ENCODE measurements at places on chromosomes 6 and 20. TPM values are rescaled to one million over a fixed set of nuclear protein-coding genes. Genes with fewer than 3 reads are reported as not detected.

Gene SASH1
- total RNA-seq, result 6.1 TPM

Gene CYP21A2
- total RNA-seq, result not detected

Gene MACROD2
- total RNA-seq, result 0.26 TPM

Gene RFX6
- not detected for total RNA-seq

Gene OR2J3
- not detected for total RNA-seq

GRCh38 chr6:139679516-139680179, 305.2 kb upstream of the CITED2 start:
- DNase-seq, result no peak

GRCh38 chr20:51183451-51183850, 160.5 kb upstream of the KCNG1 start:
- no peak for DNase-seq

DNA sequence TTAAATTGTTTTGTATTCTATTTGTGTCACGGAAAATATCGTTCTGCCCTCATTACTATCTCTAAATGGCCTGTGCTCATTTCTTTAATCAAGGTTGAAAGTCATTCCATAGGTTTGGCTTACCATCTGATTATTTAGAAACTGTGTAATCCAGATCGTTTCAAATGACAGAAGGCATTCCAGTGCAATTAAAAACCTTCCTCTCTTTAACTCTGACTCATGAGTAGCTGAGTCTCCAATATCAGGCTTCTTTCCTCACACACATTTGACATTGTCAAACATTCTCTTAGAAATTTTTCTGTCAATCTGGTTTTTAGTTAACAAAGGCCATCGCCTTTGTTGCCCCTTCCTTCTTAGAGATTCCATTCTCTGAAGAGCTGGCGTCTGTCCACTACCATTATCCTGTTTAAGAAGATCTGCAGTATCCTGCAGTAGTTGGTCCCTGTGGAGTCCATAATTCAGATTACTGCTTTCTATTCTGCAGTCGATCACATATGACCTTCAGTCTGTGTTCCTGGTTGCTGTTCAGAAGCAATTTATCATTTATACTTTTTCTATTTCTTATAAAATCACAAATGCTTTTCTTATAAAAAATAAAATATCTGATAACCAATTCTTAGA, 3.9 kb upstream of the TRDN start:
- DNase-seq, result no peak

DNA sequence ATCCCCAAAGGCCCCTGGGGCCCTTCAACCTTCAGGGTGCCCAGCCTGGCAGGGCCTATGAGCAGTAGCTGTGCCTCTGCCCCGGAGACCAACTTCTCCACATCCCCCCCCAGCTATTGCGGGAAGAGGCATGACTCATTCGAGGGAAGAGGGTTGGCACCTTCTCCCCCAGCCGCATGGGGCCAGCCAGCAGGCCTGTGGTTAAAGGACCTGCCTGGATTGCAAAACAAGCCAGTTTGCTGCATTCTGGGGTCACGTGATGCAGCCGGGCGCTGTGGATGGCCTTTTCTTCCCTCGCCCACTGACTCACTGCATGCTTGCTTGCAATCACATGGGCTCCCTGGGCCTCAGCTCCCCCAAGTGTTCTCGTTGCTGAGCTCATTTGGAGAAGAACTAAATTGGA, 182.5 kb downstream of the MAFB start:
- DNase-seq, result peak; percentile 88

DNA sequence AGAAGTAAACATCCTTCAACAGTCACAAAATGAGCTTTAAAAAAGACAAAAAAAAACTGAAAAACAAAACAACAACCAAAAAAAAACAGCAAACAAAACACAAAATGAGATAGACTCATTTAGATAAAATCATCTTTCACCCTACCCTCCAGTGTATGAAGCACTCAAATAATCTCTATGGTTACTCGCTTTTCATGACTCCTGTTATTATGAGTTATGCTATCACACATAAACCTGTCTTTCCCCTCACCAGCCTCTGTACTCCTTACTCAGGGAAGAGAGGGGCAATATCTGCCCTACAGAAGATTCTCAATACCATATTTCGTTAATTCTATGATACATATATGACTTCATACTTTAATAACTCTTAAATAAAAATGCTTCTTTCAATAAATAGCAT, 158.2 kb downstream of the TPBG start:
- DNase-seq, result no peak

- no peak for DNase-seq
These were observed 71.9 kb upstream of the RREB1 start for GRCh38 chr6:7035837-7036249.

GRCh38 chr20:45427236-45428149, 11.6 kb downstream of the PIGT start:
- DNase-seq, result no peak

DNA sequence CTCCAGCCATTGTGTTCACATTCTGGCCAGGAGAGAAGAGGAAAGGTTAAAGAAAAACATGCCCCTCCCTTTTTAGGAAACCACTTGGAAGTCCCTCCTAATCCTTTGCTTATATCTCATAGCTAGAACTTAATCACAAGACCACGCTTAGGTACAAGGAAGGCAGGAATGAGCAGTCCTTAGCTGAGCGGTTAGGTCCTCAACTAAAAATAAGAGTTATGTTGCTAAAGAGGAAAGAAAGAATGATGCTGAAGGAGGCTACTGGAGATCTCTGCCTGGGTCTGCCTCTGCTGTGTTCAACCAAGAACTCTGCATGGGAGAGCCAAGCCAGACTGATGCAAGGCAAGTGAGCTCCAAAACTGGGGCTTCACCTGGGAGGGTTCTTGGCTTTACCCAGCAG, 11.6 kb upstream of the ARFGEF2 start:
- DNase-seq, result no peak

DNA sequence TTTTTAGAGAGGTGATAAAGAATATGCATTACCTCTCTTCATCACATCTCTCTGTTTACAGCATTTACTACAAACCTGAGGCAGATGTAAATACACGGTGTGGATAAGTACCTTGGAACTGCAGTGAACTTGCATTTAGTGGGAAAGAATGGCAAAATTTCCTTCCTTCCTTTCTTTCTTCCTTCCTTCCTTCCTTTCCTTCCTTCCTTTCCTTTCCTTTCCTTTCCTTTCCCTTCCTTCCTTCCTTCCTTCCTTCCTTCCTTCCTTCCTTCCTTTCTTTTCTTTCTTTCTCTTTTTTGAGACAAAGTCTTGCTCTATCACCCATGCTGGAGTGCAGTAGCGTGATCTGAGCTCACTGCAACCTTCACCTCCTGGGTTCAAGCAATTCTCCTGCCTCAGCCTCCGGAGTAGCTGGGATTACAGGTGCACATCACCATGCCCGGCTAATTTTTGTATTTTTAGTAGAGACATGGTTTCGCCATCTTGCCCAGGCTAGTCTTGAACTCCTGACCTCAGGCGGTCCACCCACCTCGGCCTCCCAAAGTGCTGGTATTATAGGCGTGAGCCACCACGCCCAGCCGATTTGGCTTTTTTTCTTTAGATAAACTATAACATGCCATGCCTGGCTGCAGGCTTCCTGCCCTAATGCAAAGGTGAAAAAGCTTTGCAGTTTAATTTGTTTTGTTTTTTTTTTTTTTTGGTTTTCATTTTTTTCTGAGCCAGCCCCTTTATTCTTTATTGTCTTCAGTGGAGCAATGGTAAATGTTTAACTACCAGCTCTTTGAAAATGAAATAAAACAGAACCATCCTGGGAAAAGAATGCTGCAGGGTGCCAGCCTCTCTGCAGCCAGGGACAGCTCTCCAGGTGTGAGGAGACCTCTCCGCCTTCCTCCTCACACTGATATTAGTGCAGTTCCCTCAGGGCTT, 64.2 kb upstream of the NEDD9 start:
- peak; percentile 60 for DNase-seq

- DNase-seq, result no peak
These were observed 73.2 kb downstream of the LY86 start for GRCh38 chr6:6661684-6662083.

DNA sequence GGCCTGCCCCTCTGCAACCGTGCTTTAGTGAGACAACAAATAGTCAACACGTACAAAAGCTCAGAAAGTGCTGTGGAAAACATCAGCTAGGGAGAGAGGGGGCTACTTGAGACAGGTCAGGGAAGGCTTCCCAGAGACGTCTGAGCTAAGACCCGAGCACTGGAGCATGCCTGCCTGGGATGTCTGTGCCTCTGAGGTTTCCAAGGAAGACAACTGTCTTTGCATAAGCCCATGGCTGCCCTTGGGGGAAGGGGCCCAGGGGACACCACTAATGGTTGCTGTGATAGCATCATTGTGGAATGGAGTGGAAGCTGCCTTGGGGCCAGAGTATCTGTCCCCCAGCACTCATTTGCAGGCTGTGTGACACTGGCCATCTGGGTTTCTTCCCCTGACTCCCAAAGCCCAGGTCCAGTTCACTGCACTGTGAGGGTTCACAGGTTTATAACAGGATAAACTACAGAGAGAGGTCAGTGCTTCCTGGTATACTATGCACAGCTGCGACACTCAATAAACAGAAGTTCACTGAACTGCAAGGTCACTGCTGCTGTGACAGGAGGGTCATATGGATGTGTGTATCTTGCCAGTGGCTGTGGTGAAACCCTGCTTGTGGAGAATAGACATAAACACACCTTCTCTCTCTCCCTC, 1.5 kb upstream of the ARFGEF2 start:
- DNase-seq, result no peak

- peak; percentile 64 for DNase-seq
These were observed 12.0 kb downstream of the SLC12A5 start for GRCh38 chr20:46040902-46041535.

DNA sequence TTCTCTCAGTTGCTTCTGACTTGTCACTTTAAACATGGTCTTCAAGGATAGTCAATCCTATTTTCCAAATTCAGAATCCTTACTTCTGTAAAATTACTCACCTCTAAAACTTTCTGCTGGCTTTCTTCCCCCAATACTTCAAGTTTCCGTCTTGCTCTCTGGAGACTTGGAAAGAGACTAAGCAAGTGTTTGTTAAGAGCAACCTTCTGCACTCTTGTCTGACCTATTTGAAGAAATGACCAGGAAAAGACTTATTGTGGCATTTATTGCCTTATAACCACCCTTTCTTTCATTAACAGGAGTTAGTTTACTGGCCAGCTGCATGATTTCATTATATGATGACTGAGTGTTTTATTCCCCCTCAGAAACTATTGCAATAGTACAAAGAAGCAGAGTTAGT, 181.0 kb downstream of the TBC1D7 start:
- DNase-seq, result no peak

DNA sequence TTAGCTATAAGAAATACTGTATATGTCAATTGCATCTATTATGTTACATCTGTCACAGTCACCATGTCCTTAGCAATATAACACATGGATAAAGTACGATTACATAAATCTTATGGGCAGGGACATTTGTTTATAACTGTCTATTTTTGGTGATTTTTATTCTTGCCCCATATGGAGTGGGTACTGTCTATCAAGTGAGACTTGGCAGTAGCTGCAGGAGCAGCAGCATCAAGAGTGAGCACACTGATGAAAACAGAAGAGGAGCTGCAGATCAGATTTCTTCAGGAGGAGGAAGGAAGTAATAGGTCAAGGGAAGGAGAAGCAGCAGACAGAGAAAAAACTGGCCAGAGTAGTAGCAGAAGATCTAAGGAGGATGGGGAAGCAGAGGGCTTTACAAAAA, 516.7 kb downstream of the C6orf118 start:
- DNase-seq, result no peak

DNA sequence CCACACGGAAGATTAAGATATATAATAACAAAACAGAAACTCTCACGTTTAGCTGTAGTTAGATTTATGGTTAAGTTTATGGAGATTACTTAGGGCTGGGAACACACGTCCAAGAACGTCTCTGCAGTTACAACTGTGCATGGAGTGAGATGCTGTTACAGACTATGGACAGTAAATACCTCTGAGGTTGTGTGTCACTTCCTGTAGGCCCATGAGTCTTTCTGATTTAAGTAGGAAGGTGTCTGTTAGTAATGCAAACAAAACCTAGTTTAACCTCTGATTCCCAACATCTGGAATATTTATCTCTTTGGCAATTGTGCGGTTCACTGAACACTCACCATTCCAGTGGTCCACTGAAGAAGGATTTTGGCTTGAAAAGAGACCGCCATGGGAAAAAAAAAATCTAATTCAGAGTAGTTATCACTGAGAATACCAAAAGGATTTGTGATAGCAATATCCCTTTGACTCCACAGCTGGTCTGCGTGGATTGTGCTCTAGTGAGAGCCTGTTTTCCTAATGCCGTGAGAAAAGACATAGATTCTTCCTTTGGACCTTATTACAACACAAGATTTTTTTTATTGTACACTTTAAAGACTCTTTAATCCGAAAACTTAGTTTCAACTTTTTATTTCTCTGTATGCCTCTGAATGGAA, 478.2 kb upstream of the CITED2 start:
- DNase-seq, result no peak

DNA sequence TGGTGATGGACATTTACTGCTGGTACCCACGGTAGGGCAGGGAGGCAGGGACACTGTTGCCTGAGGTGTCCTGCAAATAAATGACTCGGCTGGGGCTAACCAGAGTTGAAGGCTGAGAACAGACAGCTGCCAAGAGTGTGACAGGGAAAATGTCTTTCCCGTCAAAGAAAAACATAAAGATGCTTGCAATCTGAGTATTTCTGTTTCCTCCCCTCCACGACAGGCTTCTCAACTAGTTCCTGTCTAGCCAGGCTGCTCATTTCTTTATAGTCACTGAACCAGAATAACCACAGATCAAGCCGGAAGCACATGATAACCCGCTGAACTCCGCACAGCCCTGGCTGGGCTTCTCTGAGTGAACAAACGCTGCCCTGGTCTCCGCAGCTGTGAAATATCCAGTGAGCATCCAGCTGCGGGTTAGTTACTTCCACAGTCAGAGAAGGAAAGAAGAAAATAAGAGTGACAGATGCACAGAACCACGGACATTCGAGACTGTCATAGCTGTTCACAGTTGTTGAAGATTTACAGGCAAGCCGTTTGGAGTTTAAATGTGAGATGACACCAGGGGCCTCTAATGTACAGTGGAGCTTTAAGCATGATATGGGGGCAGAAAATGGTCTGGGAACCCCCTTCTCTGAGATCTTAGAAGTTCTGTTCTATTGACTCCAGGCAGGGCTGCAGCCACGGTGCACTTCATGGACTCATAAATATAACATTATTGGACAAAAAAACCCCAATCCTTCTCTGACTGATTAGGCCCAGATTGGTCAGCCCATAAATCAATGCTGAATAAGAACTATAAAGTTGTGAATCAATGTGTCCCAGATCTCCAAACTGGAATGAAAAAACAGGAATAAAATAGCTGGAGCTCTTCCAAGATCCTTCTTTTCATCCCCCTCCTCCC, 299.9 kb upstream of the SUPT3H start:
- DNase-seq, result peak; percentile 71

DNA sequence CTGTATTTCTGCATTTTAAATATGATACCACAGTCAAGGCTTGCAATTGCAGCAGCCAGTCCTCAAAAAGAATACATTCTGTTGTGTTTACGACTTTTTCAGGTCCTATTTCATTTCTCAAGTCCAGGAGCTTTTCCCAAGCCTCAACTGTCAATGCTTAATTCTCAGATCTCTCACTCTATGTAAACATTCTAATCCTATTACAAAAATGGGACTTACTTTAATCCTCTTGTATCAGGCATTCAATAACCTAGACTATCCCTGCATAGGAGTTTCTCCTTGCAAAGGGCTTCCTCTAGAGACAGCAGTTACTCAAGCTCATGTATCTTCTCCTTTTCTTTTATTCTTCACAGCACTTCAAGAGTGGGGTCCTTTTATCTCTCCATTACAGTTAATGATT, 1293.0 kb downstream of the GRIK2 start:
- no peak for DNase-seq

All from Caki2 (cell line).